NCI-H1417 treated with DMSO at 0.1 percent for 48 hours (cell line): ENCODE measurements at places on chromosomes 1 and 21.

- no peak for DNase-seq
Observed at GRCh38 chr21:25857308-25858074, 122.7 kb downstream of the GABPA start.

GRCh38 chr1:115255154-115255553, 82.9 kb downstream of the NGF start:
- no peak for DNase-seq

GRCh38 chr1:98975113-98975512, 29.5 kb downstream of the PLPPR5 start:
- no peak for DNase-seq

- no peak for DNase-seq
Observed at GRCh38 chr1:167617153-167618147, 12.6 kb upstream of the RCSD1 start.

- no peak for DNase-seq
Observed at GRCh38 chr1:47772960-47773682, 224.1 kb downstream of the TRABD2B start.
